NCI-H1092 (cell line): ENCODE measurements at places on chromosomes 1 and 21.
A peak's percentile ranks its signal among the peaks of the same experiment; 100 is the strongest.

- DNase-seq = no peak
Observed at GRCh38 chr1:15295696-15296095, 48.7 kb downstream of the FHAD1 start.

GRCh38 chr1:153404768-153405167 lies 11.6 kb upstream of the S100A7A start:
- no peak for DNase-seq

- no peak for DNase-seq
Observed at GRCh38 chr1:183140633-183141032, 45.4 kb upstream of the LAMC2 start.

DNA sequence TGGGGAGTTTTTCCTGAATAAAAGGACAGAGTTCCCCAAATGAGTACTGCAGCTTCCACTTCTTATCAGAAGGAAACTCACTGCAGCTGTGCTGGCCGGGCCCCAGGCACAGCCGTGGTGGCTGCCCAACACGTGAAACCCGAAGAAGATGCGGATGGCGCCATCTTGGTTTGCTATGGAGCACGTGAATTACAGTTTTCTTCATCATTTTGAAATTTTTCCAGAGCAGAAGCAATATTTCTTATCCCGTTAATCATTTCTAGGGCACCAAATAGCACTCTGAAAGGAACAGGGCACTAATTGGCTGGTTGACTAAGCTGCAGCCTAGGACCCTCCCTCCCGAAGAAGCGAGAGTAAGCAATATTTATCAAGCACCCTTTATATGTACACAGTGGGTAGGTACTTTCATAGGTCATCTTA lies 63.2 kb upstream of the EPS8L3 start:
- DNase-seq = no peak

GRCh38 chr1:21865943-21866706 lies 54.1 kb downstream of the LDLRAD2 start:
- DNase-seq = peak; percentile 40

- no peak for DNase-seq
Observed at GRCh38 chr21:44835647-44835973, 17.7 kb upstream of the SUMO3 start.

- DNase-seq = no peak
Observed at GRCh38 chr21:35316933-35317332, 267.8 kb upstream of the RUNX1 start.

GRCh38 chr1:216140730-216141524 lies 282.3 kb downstream of the USH2A start:
- no peak for DNase-seq

DNA sequence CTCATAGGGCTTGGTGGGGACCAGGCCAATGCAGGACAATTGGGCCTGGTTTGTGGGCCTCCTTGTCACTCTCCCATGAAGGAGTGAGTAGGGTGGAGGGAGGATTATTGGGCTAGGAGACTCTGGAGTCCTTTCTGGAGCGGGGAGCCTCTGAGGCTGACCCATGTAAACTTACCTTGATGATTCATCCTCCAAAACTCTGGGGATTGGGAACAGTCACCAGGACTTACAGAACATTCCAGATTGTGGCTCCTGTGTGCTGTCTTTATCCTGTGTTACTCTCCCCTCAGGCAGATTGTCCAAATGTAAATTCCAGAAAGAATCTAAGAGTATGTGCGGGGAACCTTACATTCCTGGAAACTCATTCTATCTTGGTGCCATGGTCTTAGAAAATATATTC lies 197.6 kb downstream of the CAMTA1 start:
- no peak for DNase-seq

DNA sequence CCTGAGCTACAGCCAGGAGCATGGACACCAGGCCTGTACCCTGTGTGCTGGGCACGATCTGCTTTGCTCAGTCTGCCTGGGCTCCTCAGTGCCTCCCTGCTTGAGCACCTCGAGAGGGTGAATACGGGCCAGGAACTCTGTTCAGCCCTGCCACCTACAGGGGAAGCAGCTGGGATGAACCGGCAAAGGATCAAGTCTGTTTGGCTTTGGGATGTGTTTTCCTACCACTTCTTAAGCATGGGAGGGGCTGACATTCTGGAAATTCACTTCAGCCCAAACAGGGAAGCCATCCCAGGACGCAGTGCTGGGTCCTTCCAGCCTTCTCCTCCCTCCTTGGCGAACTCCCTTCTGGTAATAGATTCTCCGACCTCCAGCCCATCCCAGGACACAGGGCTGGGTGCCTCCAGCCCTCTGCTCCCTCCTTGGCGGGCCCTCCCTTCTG lies 55.8 kb upstream of the SELENON start:
- peak; percentile 79 for DNase-seq

- DNase-seq = no peak
Observed at GRCh38 chr21:16592381-16592780, 862.6 kb downstream of the USP25 start.

DNA sequence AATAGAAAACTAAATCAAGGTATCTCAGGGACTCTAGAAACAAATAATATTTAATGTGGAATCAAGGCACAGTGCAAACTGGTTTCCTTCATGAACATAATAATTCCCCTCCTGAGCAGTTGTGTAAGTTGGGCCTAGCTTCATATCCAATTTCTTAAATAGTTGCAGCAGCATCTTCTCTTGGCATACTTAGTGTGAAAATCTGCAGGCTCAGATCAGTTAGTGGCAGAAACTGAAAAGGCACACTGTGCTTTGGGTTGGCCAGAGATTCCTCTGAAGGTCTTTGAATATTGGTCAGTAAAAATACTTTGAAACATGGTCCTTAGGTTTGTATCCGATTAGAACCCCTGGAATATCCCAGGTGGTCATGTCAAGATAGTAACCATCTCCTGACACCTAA lies 52.5 kb downstream of the CHRM3 start:
- DNase-seq = no peak

GRCh38 chr1:160789051-160789701 lies 6.8 kb upstream of the LY9 start:
- no peak for DNase-seq

DNA sequence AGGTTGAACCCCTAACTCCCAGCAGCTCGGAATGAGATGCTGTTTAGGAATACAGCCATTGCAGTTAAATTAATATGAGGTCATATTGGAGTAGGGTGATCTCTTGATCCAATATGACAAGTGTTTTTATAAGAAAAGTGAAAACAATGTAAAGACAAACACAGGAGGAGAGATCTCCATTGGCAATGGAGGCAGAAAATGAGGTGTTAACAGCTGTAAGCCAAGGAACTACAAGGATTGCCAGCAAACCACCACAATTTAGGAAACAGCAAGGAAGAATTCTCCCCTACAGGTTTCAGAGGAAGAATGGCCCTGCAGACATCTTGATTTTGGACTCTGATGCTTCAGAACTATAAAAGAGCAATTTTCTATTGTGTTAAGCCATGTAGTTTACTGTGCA lies 774.3 kb downstream of the MRPL39 start:
- no peak for DNase-seq

DNA sequence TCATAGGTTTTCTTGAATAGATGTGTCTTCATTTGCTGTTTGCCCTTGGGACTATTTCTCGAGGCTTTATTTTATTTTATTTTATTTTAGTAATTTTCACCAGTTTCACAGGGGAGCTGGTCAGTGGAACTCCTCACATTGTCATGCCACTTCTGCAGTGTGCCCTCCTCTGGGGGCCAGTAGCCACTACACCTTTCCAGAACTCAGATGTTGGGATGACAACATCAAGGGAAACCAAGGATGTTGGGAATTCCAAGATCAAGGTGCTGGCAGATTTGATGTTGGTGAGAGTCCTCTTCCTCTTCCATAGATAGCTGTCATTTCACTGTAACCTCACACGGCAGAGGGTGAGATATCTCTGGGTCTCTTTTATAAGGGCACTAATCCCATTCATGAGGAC lies 35.5 kb downstream of the SLC26A9 start:
- no peak for DNase-seq

DNA sequence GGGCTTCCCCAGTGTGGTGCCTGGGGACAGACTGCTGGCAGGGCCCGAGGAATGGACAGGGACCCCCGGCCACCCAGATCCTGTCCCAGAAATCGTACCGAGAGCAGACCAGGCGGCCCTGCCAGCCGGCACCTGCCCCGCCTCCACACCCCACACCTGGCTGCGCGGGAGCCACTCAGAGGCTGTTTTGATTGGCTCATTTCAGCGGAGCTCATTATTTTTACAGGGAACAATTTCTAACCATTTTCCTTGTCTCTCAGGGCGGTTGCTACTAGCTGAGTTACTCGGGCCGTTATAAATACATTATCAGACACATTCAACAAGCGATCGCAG lies 39.3 kb upstream of the AJAP1 start:
- DNase-seq = no peak

DNA sequence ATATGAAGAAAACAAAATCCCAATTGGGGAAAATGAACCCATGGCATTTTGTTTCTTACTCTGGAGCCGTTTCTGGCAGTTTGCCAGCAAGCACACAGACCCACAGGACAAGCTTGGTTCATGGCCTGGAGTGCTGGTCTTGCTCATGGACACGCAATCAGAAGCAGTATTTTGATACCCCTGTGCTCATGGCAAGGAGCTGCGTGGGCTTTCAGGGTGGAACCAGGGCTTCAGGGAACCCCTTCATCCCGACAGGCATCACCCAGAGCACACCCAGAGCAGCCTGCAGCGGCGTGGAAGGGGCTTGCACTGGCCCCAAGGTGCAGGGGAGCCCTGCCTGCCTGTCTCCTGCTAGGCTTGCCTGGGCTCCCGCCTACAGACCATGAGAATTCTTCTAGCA lies 45.4 kb upstream of the PCBP3 start:
- DNase-seq = no peak

DNA sequence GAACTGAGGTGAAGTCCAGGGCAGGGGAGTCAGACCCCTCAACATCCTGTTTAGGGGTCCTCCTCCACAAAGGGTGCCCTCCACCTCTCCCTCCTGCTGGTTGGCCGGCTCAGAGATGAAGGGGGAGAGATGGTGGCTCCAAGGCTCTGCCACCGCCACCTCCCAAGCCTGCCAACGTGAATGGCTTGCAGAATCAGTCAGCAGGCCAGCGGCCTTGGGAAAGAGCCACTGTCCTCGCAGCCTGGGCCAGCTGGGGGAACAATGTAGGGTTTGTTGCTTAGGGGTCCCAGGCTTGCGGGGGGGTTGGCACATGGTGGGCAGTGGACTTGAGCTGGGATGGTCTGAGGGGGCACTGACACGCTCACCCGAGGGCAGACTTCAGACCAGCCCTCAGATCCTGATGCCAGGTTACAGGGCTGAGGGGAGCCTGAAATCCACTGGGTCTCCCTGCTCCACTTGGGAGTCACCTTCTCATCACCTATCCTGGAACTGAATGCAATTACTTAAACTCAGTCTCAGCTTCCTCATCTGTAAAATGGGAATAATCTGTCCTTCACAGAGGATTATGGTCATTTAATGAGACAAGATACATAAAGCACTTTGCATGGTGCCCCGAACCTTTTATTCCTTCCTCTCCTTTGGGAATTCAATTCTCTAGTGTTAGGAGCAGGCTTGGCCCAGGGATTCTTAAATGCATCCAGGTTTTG lies 8.3 kb downstream of the GPR37L1 start:
- no peak for DNase-seq

GRCh38 chr1:24415910-24416665 lies 486 bp downstream of the NIPAL3 start:
- DNase-seq = no peak

DNA sequence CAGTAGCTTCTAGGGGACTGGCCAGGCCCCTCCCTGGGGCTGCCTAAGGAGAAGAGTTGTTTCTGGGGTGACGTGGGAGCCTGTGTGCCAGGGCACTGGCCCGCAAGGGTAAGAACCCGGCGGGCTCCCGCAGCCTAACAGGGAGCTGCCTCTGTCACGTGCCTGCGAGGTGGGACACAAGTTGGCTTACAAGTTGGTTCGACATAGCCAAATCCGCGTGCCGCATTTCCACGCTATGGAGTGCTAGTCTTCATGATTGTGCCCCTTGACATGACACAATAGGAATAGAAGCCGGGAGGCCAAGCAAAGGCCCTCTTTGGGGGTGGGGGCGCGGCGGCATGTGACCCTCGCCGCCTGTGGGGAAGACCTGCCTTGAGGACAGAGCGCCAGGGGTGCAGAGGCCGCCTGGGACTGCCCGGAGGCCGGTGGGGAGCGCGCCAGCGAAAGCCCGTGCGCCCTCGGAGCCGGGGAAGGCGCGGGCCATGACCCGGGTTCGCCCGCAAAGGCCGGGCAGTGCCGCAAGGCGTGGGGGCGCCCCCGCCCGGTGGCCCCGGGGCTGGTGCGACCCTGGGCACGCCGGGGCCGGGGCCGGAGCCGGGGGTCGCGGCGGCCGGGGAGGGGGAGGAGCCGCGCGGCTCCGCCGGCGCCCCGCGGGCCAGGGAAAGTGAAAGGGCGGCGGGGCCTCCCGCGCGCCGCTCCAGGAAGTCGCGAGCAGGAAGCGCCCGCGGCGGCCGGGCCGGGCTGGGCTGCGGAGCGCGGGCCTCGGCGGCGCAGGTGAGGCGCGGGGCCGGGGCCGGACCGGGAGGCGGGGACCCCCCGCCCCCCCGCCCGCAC lies at the start of gene SLC37A1:
Gene SLC37A1 (plus strand): TSS at position 702 of the 834 bp plus-strand sequence. CDS start 4,603 bp downstream, outside the sequence.
- no peak for DNase-seq

GRCh38 chr1:30706528-30706927 lies 16.9 kb downstream of the MATN1 start:
- peak; percentile 81 for DNase-seq

DNA sequence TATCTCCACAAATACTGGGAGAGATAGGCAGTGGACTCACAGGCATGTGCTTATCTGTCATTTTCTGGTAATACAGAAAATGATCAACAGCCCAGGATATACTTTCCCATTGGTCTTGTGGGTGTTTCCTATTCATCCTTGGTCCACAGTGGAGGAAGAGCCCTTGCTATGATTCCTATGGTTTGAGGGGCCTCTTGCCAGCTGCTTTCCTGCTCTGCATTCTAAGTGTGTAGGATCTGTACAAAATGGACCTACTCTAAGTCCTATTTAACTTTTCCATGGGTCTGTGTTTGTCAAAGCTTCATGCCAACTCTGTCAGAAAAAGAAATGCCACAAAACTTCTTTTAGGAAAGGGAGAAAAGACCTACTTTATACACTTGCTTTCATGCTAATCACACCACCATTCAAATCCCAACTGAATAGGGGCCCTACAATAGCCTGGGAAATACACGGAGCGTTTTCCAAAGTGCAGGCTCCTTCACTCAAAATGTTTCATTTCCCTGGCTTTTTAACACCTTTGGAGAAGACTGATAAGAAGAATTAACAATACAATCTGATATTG lies 16.4 kb downstream of the PLPP3 start:
- no peak for DNase-seq

DNA sequence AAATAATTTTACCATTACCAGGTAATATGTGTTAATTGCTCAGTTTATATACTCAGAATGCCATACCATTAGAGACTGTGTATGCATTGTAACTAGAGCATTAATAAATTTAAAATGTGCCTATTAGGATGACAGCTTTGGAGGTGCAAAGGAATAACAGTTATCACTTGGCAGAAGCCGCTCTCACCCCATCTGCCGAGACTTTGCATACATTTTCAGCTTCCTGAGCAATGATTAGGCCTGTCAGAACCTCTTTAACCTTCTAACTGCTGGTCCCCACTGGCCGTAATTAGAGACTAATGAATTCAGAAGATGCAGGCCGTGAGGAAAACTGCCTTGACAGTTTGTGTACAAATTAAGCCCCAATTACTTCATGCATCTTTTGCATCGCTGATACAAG lies 158.0 kb upstream of the PROX1 start:
- DNase-seq = no peak

- DNase-seq = no peak
Observed at GRCh38 chr1:77961392-77961791, 17.5 kb downstream of the FUBP1 start.

- no peak for DNase-seq
Observed at GRCh38 chr1:40981691-40982448, 2.4 kb downstream of the CTPS1 start.
